ENCODE measurements at places on chromosomes 4 and X.

GRCh38 chrX:11504234-11504633 lies 161.5 kb downstream of the ARHGAP6 start:
- ATAC-seq: no peak

GRCh38 chrX:153564047-153564606 lies 34.8 kb downstream of the CCNQ start:
- ATAC-seq: no peak

GRCh38 chr4:11628093-11628725 lies 199.5 kb upstream of the HS3ST1 start:
- ATAC-seq: no peak

GRCh38 chr4:7148337-7148736 lies 44.0 kb upstream of the SORCS2 start:
- ATAC-seq: no peak

Data from SK-N-SH treated with all-trans-retinoic acid at 6 μM for 48 hours (cell line).